Thyroid gland (tissue), 4 donors: ENCODE measurements at places on chromosomes 4 and X.

GRCh38 chrX:54891573-54891972 is 29.1 kb upstream of the TRO start:
- peak; percentile 27 for DNase-seq

DNA sequence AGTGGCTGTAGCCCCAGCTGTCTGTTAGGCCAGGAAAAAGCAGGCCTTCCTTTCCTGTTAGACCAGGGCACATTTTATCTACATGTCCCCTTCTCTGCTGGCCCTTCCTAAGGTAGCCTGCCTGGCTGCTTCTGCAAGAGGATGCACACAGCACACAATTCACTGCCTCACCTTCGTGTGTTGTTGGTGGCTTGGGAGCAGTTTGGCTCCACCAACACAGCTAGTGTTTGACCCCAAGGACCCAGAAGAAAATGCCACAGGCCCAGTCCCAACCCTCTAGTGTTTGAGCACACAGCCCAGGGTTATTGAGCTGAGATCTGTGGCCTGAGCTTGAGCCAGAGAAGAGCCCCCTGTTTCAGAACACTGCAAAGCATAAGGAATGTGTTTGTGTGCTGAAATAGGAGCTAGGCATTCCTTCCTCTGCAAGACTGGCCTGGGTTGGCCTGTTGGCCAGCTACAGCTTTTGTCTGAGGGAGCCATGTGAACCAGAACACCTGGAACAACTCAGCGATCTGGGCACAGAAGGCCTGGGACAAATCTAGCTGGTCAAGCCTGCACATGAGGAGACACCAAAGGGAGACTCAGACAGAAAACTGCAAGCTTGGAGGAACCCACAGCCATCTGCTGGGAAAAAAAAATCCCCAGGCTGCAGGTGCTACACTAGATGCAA is 26.4 kb downstream of the MAGEE1 start:
- DNase-seq: no peak

DNA sequence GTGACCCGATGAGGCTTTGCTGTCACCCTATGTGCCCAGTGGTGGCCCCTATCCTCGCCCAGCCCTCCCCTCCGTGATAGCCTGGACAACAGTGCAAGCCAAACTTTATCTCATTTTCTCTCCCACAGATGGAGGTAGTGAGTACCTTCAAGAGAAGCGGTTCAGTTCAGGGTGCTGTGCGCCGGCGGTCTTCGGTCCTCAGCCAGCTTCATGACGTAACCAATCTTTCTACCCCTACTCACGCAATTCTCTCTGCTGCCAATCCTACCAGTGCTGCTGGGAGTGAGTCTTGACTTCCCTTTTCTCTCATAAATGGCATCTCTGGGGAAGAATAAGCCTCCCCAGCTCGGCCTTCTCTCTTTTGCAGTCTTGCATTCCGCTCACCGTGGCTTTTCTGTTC is 29.5 kb downstream of the CCNQ start:
- no peak for DNase-seq

GRCh38 chrX:23271026-23271425 is 63.6 kb upstream of the PTCHD1 start:
- no peak for DNase-seq

GRCh38 chr4:142427456-142427855 is 418.6 kb downstream of the INPP4B start:
- no peak for DNase-seq

- no peak for DNase-seq
Measured at GRCh38 chr4:24564488-24564887, 19.9 kb downstream of the DHX15 start.

DNA sequence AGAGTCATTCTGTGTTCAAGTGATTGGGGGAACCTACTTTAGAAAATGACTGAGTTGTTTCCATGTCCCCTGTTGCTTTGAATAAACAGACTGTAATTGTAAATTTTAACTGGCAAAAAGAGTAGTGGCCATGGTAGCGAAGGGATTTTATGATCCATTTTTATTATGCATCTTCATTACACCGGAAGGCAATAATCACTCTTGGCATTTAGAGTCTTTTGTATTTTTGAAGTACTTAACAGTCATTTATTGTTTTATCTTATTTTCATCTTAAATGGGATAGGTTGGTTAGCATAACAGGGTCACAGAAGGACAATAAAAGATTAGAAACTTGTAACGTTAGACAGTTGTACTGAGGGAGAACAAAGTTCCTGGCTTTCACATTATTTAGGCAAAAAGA is 11.0 kb upstream of the OTC start:
- DNase-seq: no peak

DNA sequence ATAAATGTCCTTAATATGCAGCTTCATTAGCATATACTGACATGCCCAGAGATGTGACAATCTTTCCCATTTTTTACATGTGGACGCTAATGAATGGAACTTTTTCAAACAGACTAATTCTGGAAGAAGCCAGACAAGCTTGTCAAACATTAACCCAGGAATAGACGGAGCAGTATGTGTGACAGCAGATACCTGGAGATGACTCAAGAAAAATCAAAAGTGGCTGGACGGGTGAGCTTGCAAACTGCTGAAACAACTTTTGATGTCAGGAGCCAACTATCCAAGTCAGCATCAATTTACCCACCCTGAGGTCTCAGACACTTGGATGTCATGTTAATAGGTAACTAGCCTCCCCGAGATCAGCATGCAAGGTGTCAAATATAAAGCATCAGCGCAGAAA is 183.0 kb downstream of the PACRGL start:
- DNase-seq: no peak

DNA sequence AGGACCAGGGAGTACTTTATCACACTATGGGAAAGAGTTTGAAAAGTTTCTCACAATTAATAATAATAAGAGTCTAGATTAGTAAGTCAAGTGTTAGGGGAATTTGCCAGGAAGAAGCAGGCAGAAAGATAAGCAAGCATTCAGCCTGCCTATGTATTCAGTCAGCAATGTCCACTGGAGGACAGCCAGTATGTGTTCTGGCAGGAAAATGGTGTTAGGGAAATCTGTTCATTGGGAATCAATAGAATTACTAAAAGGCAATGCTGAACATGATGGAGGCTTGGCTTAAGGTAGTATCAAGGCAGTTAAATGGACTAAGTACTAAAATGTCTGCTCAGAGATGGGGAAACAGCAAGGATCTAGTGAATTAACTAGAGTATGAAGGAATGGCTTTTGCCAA is 221.2 kb downstream of the PPP4R3C start:
- no peak for DNase-seq

DNA sequence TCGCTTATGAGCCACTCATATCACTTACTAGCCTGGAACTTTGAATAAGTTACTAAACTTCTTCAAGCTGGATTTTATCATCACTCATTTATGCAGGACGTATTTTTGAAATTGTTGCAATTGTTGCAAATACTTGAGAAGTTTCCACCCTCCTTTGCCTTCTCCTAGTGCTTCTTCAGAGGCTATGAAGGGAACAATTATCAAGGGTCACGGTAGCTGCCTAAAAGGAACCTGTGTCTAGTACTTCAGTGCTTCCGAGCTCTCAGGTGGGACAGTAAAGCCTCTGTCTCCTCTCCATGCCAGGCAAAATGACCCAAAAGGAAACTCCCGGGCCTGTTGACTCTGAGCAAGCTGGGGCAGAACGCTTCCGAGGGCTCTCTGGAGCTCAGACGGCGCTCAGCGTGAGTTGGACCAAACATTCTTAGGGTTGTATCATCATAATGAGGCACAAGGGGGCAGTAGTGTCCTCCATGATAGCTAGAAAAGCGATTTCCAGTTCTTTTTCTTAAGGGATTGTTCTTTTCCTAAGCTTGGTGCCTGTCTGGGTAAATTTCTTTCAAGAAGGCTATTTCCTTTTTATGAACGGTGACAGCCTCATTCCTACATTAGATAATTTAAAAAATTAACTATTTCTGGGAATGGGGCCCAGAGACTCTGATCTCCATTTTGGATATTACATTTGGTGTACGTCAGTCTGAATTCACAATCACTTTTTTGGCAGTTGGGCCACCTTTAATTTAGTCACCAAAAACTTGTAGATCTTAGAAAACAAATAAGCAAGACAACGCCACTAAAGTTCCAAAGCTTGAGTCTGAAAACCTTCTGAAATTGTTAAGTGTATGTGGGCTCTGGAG is 73.1 kb downstream of the PACRGL start:
- peak; percentile 41 for DNase-seq

DNA sequence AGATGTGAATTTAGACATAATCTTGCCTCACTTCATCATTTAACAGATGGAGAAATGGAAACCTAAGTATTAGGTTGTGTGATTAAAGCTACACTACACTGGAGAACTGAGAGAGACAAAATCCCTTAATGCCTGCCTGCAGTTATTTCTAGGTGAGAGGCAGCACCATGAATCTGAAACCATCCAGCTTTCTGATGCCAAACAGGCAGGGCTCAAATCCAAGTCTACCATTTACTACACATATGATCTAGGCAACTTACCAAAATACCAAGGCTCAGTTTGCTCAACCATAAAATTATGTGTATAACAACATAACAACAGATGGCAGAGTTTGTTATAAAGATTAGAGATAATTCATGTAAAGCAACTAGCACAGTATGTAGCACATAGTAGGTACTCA is 38.7 kb downstream of the GABRA4 start:
- DNase-seq: no peak

- DNase-seq: no peak
Measured at GRCh38 chr4:37567836-37568235, 118.3 kb downstream of the RELL1 start.

DNA sequence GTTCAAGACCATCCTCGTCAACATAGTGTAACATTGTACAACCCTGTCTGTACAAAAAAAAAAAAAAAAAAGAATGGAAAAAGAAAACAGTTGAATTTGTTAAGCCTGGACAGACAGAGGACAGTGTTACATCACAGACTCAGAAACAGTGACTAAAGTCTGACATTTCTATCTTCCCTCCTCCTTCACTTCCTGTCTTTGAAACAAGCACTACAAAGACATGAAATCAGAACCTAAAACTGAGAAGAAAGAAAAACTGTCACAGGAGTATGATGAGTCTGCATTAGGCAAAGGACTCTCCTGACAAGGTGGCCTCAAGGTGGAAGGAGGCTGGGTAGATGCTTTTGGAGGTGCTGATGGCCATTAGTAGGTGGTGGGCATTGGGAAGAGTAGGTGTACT is 126.7 kb downstream of the RBM47 start:
- DNase-seq: no peak
